ENCODE measurements at places on chromosomes 16 and 17. TPM values are rescaled to one million over a fixed set of nuclear protein-coding genes. Genes with fewer than 3 reads are reported as not detected.

CNGB1 gene
- not detected for total RNA-seq

TBC1D3K gene
- total RNA-seq, result not detected

CACNA1H gene
- 13.0 TPM for total RNA-seq

PABPN1L gene
- not detected for total RNA-seq

MYH2 gene
- not detected for total RNA-seq

MLLT6 gene
- total RNA-seq, result 25.4 TPM

KIF19 gene
- not detected for total RNA-seq

KRT25 gene
- total RNA-seq, result not detected

DHRS7C gene
- not detected for total RNA-seq

NOS2 gene
- total RNA-seq, result under 0.01 TPM

TMIGD1 gene
- not detected for total RNA-seq

ASPHD1 gene
- 13.0 TPM for total RNA-seq

PMFBP1 gene
- total RNA-seq, result not detected

ITGAD gene
- not detected for total RNA-seq

UBE2O gene
- 17.5 TPM for total RNA-seq

SSH2 gene
- total RNA-seq, result 6.2 TPM

B4GALNT2 gene
- under 0.01 TPM for total RNA-seq

PROCA1 gene
- 1.1 TPM for total RNA-seq

EVPL gene
- under 0.01 TPM for total RNA-seq

SLC5A10 gene
- total RNA-seq, result not detected

PKMYT1 gene
- 12.8 TPM for total RNA-seq

PPM1E gene
- total RNA-seq, result under 0.01 TPM

HIC1 gene
- 67.1 TPM for total RNA-seq

All from regular cardiac myocyte (primary cell).